CD4-positive, alpha-beta T cell treated with Interleukin-17A for 1 hour (primary cell): ENCODE measurements at places on chromosomes 6 and 20.
A peak's percentile ranks its signal among the peaks of the same experiment; 100 is the strongest.

DNA sequence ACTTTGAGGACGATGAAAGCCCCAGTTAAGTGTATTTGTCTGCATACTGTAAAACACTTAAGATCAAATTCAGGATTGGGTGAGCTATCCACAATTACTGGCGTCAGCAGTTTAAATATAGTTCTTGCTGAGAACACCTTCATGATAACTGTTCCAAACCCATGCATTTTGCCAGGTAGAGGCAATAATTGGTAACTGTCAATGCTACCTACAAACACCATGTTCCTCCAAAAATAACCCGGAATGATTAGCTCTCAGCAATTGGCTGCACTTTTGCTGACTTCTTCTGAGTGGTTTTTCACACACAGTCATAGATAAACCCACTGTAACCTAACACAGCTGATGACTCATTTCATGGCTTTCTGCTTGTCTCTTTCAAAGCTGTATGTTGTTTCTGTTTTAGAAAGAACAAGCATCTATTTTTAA, 1358.6 kb upstream of the GJE1 start:
- no peak for DNase-seq

DNA sequence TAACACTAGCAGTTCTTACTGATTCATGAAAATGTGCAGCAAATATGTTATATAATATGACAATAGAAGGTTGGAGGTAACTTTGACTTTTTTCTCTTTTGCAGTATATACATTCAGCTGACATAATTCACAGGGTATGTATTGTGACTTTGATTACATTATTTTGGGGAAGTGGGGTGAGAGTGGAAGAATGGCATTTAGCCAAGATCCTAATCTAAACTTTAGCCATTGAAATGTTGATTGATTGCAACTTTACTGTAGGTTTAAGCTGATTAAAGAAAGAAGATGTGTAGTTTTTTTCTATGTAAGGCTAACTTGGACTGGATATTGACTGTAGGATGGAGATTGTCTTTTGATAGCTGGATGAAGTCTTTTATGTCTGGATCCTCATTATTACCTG, 46.0 kb downstream of the MAPK14 start:
- DNase-seq, result no peak

GRCh38 chr20:34514897-34515483, 1.2 kb upstream of the DYNLRB1 start:
- no peak for DNase-seq

DNA sequence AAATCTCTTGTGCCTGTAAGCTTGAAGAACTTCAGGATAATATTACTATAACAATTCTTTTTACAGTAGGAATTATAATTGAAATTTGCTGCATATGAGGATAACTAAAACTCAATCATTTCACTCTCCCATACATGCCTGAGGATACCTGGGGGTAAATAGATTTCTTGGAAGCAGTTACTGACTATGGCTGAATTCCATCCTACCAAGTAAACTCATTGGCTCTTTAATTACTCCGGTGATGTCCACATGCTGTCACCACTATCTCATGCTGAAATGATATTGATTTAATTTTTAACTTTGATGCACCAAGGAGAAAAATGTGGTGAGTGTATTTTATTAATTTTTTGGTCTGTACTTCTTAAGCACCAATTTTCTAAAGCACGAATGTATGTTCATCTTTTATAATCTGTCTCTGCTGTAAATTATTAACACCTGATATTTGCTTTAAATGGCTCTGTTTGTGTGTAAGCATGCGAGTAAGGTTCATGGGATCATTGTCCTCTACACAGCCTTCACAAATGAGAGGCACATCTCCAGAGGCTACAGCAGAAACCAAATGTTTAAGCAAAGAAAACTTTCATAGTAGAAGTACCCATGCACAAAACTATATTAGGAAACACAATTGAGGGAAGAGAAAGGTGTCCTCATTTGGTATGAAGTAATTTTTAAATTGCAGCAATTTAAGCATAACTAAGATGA, 164.2 kb upstream of the POU3F2 start:
- no peak for DNase-seq

DNA sequence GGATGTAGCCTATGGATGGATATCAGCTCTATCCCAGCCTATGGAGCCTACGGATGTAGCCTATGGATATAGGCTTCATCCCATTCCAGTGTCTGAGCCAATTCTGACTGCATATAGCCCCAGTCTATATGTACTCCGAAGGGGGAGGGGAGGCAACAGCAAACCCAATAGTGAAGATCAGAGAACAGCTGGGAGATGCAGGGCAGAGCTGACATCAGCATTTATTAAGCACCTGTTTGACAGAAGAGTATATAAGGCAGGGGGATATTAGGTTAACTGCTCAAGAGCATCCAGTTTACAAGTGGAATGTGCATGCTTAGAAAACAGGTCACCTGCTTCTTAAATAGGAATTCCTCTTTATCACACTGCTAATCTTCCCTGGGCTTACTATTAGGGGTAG, 85.2 kb downstream of the TNFAIP3 start:
- no peak for DNase-seq

DNA sequence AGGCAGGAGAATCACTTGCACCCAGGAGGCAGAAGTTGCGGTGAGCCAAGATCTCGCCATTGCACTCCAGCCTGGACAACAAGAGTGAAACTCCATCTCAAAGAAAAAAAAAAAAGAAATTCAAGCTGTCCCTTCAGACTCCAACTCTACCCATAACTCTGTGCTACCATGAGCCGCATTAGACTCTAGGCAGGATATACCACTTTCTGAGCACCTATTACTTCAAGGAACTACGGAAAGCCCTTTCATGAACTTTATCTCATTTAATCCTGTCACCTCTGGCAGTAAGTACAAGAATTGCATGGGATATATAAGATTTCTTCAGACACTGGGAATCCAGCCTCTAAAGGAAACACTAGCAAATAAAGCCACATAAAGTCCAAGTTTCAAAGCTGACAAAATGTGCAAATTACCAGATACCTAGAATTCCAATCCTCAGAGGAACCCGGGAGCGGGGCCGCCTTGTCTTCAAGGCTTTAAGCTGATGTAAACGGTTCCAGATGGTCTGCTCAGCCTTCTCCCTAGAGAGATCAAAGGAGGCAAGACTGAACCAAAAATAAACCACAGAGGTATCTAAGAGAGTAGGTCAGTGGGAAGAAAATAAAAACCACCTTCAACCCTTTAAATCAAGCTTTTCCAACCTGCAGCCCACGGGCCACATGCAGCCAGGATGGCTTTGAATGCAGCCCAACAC, 9.4 kb downstream of the CDK5RAP1 start:
- DNase-seq, result no peak

DNA sequence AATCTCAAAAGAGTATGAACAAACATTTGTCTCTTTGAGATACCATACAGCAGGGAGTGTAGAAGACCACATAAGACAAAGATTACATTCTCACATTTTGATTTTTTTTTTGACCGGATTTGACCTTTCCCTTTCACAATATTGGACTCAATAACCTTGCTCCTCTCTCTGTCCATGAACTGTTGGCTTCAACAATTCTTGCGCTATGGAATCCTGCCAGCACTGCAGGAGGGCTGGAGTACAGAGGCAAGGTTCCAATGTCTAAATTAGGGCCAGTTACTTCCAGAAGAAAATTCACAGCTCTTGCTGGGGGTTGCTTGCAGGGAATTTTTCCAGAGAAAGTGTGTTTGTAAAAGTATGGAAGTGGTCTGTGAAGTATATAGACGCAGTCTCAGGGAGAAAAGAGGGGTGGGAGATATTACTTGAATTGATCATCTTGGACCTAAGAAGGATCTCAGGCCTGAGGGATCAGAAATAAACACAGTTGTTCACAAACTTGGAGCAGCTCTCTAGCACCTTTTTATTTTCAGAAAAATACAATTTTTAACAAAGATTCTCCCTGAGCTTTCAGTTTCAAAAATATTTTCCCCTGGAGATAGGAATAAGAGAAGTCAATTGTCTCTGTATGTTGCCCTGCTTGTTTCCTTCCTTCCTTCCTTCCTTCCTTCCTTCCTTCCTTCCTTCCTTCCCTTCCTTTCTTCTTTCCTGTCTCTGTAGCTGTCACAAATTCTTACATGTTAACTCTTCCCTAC, 765.9 kb downstream of the BCKDHB start:
- no peak for DNase-seq

GRCh38 chr6:14002176-14002947, 77.6 kb downstream of the RNF182 start:
- no peak for DNase-seq

DNA sequence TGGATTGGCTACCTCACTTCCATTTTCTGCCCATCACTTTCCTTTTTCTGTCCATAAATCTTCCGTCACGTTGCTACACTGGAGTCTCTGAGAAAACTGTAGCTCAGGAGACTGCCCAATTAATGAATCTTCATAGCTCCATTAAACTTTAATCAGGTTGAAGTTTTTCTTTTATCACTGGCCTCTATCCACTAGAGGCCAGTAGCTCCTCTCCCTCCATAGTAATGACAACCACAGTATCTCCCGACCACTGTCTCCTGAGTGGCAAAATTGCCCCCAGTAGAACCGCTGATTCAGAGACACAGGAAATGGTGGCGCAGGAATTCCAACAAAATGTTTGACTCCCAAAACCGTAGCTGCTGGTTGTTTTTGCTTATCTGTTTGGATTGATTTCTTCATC, 18.4 kb upstream of the DOK5 start:
- no peak for DNase-seq

GRCh38 chr20:33796263-33796906, 14.8 kb upstream of the CHMP4B start:
- no peak for DNase-seq

DNA sequence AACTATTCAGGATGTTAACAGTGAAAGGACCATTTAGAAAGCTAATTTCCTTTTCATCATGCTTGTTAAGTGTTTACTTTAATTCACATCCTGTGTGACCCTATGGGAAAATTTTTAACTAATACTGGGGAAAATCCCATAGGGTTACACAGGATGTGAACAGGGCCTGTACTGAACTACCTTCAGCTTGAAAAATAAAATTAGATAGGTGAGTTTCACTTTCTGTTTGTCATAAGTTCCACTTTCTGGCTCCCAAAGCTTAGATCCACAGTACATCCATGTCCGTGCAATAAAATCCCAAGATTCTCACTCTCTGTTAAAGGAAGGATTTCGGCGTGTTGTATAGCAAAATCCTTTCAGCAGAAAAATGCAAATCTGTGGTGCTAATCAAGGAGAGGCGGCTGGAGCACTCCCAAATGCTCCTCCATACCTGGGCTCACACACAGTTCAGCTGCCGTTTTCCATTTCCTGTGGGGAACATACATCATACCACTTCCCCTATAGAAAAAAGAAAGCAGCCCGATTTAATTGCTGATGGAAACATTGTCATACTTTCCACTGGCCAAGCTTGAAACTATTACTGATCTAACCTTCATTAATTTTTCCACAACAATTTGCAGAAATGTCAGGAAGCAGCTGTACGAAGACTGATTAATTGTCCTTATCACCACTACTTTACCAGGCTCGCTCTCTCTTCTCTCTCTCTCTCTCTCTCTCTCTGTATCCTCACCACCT, 125.2 kb downstream of the HIVEP2 start:
- DNase-seq, result peak; percentile 76

DNA sequence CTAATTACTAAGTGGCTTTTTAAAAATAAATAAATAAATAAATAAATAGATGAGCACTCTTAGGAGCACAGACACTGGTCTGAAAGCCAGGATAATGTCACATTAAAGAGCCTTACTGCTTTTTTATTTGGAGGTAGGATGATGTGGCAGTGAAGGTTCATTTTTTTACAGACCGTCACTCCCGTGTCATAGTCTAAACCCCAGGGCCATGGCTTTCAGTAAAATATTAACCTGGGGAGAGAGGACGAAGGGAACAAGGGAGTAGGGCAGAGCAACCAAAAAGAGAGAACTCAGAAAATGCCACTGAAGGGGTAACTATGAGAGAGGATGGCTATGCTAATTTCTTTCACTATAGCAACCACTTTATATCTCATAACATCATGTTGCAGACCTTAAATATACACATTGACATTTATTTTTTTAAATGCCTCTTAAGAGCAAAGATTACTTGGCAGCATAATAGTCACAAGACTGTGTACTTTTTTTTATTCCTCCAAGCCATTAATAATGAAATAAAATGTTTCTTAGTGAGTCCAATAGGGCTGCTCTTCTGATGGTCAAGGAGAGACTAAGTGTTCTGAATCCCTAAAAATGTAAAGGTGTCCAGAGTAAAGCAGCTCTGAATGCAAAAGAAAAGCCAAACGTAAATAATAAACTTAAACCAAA, 100.9 kb upstream of the SIM1 start:
- DNase-seq, result no peak

GRCh38 chr6:36679043-36679833, 724 bp downstream of the CDKN1A start:
- DNase-seq, result peak; percentile 46

- no peak for DNase-seq
Measured at GRCh38 chr20:20217621-20218020, 150.3 kb upstream of the INSM1 start.

DNA sequence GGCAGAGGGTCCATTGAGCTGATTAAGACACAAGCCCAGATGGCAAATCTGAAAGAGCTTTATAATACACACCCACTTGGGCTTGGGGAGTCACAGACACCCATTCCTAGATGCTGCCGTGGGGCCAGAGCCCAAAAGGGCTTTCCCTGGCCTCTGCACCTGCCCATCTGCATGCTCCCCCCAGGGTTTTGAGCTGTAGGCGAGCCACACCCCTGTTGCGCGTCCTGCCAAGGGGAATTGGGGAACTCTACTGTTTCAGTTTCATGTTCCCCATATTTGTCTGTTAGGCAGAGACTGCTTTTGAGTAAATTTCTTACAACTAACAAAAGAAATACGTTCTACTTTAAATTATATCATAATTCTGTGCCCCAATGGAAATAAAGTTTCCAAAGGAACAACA, 52.9 kb upstream of the FNDC1 start:
- no peak for DNase-seq

DNA sequence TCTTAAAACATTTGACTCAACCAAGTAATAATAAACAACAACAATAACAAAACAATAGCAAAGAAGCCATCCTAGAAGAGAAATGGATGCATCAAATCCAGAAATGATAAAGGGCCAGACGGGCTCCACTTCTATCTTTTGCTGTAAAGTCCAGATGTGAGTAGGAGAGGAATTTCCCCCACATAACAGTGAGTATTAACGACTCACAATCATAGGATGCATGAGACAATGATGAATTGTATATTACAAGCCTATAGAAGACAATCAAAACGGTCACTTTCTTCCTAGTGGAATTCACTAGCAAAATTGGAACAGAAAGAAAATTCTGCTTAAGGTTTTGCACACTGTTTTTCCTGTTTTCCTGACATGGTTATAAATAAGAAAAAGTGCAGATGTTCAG, 97.0 kb upstream of the PREP start:
- DNase-seq, result no peak

DNA sequence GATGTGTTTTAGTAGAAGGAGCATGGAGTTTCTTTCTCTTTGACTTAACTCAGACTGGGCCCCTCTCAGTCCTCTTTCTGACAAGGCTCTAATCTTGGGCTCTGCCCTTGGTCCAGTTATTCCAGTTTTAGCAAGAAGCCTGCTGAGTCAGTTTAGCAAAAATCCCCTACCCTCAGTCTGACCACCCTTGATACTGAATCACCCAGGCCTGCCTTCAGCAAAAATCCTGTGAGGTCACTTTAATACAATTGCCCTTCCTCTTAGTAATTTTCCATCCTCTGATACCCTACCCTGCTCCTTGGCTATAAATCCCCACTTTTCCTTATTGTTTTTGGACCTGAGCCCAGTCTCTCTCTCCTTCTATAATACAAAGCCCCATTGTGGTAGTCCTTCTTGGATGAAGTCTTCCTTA, 326.7 kb upstream of the NOX3 start:
- no peak for DNase-seq
